ENCODE measurements at places on chromosomes 3 and 15. TPM values are rescaled to one million over a fixed set of nuclear protein-coding genes. Genes with fewer than 3 reads are reported as not detected.

DNA sequence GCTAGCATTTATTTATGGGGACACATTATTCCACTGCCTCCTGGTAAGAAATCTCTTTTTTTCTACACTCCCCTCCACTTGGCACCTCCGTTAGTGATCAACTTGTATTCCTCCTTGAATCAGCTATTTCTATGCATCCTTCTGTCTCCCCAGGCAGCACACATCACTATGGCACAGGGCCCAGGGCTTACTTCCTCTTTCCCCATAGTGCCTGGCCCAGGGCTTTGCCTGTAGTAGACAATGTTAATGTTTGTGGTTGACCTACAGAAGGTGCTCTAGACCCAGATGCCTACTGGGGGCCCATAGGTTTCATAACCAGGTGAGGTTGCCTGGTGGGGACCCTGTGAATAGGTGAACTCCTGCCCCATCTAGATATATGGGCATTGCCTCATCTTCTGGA, 44.9 kb downstream of the EPHB1 start:
- DNase-seq, result no peak

DNA sequence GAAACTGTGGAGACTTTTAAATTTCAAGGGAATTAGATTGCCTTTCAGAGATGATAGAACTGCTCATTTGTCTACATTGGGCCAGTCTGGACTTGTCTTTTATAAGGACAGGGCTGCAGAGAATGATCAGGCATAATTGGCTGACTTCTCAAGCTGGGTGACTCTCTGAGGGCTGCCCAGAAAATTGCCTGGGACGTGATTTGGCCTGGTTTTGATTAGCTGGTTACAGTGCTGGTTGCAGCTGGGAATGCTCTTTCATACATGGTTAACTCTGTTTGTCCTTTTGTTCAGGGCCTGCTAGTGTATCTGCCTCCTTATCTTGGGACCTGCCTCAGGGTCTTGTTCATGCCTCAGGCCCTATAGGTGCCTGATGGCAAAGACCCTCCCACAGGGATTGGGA, 245.6 kb downstream of the CLSTN2 start:
- DNase-seq, result no peak

GRCh38 chr3:185502987-185503386, 4.2 kb upstream of the TMEM41A start:
- DNase-seq, result no peak

GRCh38 chr3:63387568-63387967, 109.5 kb downstream of the SYNPR start:
- DNase-seq, result no peak

- no peak for DNase-seq
Observed at GRCh38 chr15:48500595-48500994, 144.9 kb downstream of the FBN1 start.

- DNase-seq, result no peak
Observed at GRCh38 chr3:116096631-116097030, 348.7 kb downstream of the LSAMP start.

- no peak for DNase-seq
Observed at GRCh38 chr3:182937293-182938051, 42.9 kb downstream of the DCUN1D1 start.

- DNase-seq, result no peak
Observed at GRCh38 chr15:28273873-28274610, 47.9 kb downstream of the HERC2 start.

- DNase-seq, result no peak
Observed at GRCh38 chr3:119333773-119334509, 39.8 kb downstream of the ARHGAP31 start.

DNA sequence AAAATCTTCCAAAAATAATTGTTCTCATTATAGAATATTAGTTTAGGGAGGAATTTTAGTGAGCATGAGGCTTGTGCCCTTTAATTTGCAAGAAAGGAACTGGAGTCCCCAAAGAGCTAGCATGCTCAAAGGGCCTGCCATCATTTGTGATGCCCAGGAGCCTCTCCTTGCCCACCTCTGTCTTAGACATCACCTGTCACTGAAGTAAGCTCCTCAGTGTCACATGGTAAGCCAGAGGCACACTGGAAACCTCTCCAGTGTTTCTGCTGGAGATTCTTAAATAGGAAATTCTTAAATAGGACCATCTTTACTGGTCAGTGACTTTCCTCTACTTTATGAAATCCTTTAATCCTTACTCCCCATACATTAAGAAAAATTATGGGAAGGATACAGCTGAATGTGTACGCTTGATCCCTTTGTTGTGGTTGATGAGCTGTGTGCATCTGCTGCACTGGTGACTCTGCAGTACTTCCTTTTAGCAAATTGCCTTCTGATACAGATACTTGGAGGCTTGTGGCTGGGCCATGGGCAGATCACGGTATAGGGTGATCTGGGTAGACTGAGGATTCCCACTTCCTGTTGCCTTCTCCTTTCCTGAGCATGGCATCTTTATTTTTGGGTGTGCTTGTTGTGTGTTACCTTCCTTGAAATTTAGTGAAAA, 197.4 kb downstream of the KLHL25 start:
- no peak for DNase-seq

Gene MEIS2
- total RNA-seq, result 18.0 TPM

Gene CERS3
- total RNA-seq, result not detected

Gene SNURF
- total RNA-seq, result 3.6 TPM

Gene RSL24D1
- total RNA-seq, result 19.5 TPM

Gene CHRFAM7A
- not detected for total RNA-seq

Measured in right lobe of liver (tissue), 6 donors.